ENCODE measurements at places on chromosomes 2 and 18.
A peak's percentile ranks its signal among the peaks of the same experiment; 100 is the strongest.

- no peak for DNase-seq
Measured at GRCh38 chr2:149393614-149394013, 63.2 kb downstream of the LYPD6 start.

- DNase-seq, result no peak
Measured at GRCh38 chr2:234672498-234673150, 175.7 kb upstream of the ARL4C start.

GRCh38 chr2:29700560-29700959 lies 220.8 kb downstream of the ALK start:
- no peak for DNase-seq

DNA sequence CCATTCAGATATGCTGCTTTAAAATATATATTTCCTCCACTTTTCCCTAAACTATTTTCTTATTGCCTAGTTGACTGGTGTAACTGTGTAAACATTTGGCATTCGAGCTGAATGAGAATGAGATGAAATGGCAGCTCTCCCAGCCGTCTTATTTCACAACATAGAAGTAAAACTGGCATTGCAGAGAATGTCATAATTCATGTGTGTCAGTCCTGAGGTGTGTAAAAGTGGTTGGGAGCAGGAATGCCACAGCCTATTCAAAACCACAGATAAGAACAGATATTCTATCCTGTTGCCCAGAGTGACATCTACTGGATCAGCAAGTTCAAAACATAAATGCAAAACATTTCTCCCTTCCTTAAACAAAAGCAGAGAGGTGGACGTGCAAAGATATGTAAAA lies 565.5 kb upstream of the CHAC2 start:
- DNase-seq, result no peak

GRCh38 chr2:46147626-46148368 lies 149.4 kb upstream of the EPAS1 start:
- no peak for DNase-seq

DNA sequence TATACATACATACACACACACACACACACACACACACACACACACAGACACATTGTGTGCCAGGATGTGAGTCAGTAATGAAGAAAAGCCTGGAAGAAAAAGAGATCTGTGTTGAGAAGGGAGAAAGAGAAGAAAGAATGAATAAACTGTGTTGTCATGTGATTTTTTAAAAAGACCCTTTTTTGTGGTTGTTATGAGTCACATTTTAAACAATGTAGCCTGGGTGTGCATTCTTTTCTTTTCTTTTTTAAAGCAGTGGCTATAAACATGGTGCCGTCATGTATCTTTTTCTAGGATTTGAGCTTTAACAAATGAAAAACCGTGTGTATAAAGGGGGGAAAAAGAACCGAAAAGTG lies 87.2 kb downstream of the NRP2 start:
- DNase-seq, result no peak

DNA sequence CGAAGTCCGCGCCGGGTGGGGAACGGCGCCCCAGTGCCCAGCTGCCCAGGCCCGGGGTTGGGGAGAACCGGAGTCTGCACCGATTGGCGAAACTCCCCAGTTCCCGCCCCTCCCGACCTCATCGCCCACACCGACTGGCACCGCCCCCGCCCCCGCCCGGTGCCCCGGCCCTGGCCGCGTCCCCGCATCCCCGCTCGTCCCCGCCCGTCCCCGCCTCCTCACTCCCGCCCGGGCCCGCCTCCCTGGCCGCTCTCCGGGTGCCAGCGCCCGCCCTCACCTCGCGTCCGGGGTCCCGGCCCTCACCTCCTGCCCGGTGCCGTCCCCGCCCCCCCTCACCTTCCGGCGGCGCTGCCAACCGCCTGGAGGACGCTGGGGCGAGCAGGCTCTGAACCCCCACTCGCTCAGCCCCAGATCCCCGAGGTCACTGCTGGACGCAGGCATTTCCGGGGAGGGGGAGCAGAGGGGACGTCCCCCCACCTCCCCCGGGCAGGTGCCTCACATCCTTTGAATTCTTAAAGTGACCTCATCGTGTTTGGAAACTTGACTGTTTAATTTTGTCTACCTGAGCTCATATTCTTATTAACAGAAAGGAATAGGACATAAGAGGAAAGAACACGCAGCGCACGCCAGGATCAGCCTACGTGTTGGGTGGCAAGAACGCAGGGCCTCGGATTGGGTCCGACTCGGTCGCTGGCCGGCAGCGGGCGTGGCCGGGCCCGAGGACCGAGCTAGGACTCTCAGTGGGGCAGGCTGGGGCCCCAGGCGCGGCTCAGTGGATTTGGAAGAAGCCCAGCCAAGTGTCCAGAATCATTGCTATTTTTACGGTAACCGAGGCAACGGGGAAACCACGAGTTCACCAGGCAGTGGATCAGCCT lies at the start of gene FAM110C:
Gene FAM110C (minus strand): TSS at position 35 of the 875 bp plus-strand sequence. CDS start 120 bp downstream, outside the sequence.
- DNase-seq, result peak; percentile 9

DNA sequence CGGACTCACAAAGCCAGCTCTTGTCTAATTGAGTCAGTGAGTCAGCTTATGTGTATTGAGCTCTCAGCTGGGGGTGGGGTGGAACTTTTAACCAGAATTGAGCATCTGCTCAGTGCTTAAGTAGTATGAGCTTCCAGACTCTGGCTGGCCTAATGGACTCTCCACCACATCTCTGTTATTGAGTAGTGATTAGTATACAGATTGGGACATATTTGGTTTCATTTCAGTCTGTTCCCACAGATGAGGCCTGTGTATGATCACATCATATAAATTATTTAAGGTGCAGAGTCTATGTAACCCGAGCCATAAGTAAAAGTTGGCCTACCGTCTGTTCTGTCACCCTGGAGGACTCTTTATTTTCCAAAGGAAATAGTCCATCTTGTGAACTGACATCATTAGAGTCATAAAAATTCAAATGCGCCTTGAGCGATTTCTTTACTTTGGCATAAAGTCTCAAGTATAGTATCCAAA lies 152.1 kb downstream of the THSD7B start:
- no peak for DNase-seq

DNA sequence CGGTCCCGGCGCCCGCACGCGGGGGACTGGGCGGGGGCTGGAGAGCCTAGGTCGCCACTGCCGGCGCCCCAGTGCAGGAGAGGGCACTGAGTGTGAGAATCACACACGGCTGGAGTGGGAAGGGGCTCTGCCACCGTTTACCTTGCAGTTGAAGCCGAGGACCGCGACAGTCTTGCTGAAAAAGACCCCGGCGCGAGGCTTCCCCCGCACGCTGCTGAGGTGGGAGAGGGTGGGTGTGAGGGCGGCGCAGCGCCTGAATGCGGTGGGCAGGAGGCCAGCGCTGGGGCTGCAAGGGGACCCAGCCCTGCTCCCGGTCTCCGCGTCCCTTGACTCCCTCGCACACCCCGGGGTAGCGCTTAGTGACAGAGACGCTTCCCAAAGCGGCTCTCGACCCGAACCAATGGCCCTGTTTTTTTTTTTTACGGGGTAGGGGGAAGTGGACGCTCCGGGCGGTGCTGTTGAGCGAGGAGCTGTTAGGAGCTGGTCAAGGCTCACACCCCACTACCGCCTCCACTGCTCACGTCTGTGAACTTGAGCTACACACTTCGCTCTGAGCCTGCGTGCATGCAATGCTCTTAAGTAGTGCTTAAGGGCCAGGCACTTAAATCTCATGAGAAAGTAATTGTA lies 794 bp downstream of the NOTO start:
- no peak for DNase-seq

GRCh38 chr2:3036432-3037125 lies 341.0 kb downstream of the EIPR1 start:
- DNase-seq, result no peak

DNA sequence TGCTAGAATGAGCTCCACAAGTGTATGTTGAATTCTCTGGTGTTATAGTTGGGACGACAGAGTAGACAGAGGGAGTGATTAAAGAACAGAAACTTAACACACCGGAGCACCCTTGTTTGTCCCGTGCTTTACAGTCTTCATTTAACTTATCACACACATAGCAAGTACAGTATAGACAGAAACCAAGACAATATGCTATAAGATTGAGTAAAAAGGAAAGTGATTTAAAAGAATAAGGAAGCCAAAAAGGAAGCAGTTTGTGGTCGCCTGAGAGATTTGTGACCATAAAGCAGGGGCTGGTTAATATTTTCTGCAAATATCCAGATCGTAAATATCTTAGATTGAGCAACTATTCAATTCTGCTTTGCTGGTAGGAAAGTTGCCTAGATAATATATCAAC lies 1128.4 kb downstream of the TSN start:
- DNase-seq, result no peak

GRCh38 chr2:57402096-57402495 lies 644.5 kb upstream of the VRK2 start:
- no peak for DNase-seq

DNA sequence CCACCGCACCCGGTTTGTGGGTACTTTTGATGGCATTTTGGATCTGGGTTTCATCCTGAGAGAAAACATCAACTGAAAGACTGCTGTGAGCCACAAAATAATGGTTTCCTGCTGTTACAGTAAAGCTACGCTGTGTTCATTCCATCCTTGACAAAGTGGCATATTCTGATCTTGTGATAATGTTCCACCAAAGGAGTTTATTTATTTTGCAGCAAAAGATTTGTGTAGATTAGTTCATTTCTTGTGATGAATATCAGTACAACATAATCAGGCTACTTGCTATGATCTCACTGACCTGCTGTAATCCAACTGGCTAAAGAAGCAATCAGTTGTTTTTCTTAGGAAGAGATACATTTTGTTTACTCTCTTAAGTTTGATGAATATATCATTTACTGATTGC lies 45.0 kb downstream of the EEF1B2 start:
- no peak for DNase-seq

DNA sequence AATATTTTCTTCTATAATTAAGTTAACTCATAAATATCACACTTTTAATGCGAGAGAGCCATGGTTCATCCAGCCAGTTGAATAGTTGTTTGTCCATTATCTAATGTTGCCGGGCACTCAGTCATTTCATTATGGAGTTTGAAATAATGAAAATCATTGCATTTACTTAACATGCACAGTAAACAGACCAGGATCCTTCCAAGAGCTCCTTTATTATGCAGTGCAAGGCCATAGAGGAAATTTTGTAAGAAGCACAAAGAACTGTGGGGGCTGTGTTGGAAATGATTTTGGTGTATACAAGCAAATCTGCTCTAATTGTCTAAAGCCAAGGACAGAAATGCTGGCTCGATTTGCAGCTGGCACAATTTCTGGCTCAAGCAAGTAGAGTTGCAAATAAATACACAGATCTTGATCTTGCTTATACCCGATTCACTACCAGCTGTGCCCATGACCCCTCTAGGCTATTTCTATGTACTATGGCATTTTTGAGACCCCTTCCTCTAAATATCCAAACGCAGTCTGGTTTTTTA lies 400.3 kb upstream of the HNRNPA3 start:
- no peak for DNase-seq

DNA sequence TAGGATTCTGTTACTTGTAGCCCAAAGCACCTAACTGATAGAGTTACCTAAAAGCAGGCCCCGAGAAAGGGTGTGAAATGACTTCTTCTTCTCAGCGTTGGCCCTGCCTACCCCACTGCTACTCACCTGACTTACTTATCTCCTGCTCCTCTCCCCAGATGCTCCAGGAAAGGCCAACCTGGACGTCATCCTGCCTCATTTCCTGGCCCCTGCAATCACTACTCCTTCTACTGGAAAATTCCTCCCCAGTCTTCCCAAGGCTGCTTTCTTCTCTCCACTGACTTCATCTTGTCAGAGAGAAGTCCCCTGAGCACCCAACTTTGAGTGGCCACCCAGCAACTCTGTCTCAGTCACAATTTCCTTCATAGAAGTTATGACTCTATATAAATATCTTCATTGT lies 63.4 kb upstream of the KLF7 start:
- no peak for DNase-seq

DNA sequence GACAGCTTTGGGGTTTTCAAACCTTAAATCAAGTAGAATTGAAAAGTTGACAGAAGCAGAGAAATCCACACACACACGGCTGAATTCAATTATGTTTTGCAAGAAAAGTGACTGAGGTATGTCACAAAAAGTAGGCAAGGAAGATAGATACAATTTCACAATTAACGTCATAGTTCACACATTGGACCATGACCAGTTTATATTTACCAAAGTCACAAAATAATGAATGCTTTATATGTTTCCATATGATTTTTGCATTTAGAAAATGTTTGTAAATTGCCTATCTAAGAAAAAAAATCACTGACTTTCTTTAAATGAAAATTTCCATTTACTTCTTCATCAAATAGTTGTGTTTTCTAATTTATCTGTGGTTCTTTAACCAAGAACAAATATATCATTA lies 29.4 kb upstream of the ZNF516 start:
- DNase-seq, result no peak

DNA sequence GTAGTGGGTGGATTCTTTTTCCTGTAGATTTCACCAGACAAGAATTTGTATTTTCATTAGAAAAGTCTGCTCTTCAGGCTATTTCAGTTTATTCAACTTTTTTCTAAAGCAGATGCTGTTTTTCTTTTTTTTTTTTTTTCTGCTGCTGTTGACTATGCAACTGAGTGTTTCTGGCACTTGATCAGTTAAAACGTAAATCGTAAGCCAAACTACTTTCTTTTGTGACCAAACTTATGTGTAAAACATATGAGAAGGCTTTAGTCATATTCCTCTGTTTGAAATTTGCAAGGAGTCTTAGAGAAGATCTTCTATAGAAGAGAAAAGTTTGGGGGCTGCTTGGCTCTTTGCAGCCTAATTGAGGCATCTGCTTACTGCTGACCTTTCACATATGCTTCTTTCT lies 170.1 kb downstream of the PARD3B start:
- DNase-seq, result no peak

- no peak for DNase-seq
Measured at GRCh38 chr2:169038338-169038757, 7.2 kb upstream of the ABCB11 start.

DNA sequence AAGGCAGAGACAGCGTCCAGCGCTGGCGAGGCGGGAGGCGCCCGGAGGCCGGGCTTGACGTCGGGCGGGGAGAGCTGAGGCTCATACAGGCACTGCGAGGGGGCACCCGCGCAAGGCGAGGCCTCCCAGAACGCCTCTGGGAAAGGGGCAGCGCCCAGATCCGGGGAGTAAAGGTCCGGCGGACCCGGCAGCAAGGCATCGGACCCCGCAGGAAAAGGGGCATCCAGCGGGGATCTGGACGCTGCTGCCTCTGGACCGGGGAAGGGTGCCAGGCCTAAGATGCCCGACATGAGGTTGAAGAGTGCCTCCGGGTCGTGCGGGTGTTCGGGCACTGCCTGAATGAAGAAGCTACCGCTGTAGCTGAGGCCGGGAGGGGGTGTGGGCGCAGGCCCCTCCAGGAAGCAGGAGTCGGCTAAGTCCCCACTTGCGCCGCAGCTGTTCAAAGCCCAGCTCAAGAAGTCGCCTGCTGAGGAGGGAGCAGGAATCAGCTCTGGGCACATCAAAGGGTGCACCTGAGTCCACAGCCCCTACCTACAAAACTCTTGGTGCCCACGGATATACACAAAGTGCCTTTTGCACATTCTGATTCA lies 937 bp downstream of the EGR4 start:
- DNase-seq, result no peak

Measured in CD4-positive, alpha-beta T cell (primary cell).